ENCODE measurements at places on chromosomes 5 and 9. TPM values are rescaled to one million over a fixed set of nuclear protein-coding genes. Genes with fewer than 3 reads are reported as not detected.

DCTN4 gene
- total RNA-seq: 35.0 TPM

HAVCR2 gene
- 77.6 TPM for total RNA-seq

ITGA1 gene
- 18.0 TPM for total RNA-seq

SGCD gene
- total RNA-seq: not detected

DNA sequence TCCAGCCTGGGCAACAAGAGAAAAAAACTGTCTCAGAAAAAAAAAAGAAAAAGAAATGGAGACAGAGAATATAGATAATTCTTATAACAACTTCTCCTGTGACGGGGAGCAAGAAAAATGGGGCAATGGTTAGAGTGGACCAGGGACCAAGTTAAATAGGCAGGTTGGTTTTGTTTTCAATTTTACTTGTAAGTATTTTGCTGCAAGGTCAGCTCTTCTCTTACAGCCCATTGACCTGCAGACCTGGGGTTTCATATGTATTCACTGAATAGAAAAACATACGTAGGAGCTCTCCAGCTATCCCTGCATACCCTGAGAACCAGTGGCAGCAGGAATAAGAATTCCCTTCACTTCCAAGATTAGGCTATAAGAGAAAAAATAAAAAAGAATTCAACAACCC lies 29.2 kb upstream of the IL13 start:
- DNase-seq: no peak

DNA sequence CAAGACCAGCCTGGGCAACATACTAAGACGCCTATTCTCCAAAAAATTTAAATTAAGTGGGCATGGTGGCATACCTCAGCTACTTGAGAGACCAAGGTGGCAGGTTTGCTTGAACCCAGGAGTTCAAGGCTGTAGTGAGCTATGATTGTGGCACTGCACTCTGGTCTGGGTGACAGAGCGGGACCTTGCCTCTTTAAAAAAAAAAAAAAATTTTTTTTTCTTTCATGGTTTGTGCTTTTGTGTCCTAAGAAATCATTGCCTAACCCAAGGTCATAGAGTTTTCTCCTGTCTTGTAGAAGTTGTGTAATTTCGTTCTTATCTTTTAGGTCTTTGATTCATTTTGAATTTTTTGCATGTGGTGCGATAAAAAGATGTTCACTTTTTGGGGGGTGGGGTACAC lies 12.3 kb downstream of the GPBP1 start:
- DNase-seq: no peak

Data from activated CD8-positive, alpha-beta T cell treated with anti-CD3 and anti-CD28 coated beads, Interleukin-2, amount 10 ng/mL, durations not matched to agents 7 days and 5 days (primary cell).